ENCODE measurements at places on chromosomes 5 and 9.

GRCh38 chr9:36438536-36439236, 38.6 kb upstream of the RNF38 start:
- peak; percentile 53 for DNase-seq

GRCh38 chr5:136104306-136104965, 28.2 kb upstream of the SMAD5 start:
- DNase-seq: no peak

DNA sequence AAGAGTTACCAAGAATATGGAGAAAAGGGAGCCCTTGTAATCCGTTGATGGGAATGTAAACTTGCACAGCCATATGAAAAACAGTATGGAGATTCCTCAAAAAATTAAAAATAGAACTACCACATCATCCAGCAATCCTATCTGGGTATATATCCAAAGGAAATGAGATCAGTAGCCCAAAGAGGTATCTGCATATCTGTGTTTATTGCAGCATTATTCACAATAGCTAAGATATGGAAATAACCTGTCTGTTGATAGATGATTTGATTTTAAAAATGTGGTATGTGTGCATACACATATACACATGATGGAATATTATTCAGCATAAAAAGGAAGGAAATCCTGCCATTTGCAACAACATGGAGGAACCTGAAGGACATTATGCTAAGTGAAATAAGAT, 48.3 kb upstream of the EBF1 start:
- DNase-seq: no peak

DNA sequence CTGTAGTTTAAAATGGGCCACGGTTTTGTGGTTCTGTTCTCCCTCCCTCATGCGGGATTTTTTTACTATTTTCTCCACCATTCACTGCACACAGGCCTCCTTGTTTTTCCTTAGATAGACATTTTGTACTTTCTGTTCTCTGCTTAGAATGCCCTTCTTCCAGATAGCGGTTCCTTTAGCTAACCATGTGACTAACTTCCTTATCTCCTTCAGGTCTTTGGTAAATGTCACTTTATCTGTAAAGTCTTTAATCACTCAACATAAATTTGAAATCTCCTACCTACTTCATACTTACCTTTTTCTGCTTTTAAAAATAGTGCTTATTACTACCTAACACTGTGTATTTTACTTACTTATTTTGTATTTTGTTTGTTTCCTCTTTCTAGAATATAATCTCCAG, 15.0 kb downstream of the FER start:
- no peak for DNase-seq

DNA sequence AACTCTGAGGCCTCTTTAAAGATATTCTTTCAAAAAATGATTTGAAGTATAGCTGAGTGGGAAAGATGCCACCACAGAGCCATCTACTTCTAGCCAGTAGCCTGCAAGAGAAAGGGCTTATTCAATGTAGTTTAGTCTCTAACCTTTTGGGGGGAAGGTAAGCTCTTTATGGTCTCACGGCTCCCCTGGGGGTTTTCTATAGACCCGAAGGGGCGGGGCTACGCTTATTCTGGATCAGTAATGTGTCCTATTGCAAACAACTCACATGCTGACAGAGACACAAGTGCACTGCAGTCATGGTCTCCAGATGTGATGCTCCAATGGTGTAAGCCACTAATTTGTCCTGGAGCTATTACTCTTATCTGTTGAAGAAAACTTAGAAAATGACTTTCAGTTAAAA, 53.4 kb upstream of the RPS23 start:
- no peak for DNase-seq

DNA sequence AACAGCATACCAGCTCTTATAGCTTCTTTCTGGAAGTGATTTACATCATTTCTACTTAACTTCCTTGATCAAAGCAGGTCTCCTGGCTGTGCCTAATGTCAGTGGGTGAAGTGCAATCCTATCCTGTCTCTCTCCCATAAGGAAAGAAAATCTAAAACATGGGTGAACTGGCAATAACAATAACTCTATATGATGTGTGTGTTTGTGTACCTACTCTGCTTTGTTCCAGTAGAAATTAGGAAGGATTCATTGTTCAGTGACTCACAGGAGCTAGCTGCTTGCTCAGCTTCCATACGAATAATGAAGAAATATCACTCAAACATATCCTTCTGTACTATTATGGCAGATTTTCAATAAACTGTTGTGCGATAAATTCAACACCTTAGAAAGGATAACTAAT, 123.7 kb downstream of the ADGRV1 start:
- DNase-seq: no peak

DNA sequence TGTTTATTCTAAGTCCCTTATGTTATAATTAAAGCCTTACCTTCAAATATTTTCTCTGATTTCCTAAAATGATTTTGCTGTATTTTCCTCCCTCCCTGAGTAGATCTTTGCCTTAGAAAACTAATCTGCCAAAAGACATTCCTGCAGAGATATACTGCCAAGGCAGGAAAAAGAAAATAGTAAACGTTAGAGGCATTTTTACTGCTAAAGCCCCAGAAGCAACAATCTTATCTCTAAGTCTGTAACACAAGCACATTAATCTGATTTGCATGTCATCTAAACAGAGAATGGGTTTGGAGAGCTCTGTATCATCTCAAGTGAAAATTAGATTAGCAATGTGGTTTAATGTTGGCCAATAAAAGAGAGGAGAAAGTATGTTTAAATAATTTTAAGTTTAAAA, 847.7 kb downstream of the MAT2B start:
- DNase-seq: no peak

GRCh38 chr5:166507810-166508425, 1783.5 kb upstream of the WWC1 start:
- DNase-seq: no peak

GRCh38 chr5:161546470-161547301, at the start of gene GABRB2:
Gene GABRB2 (minus strand): TSS chr5:161546725. CDS start chr5:161546643, 82 bp downstream.
- DNase-seq: peak; percentile 15

Measured in DMS79 (cell line).